ENCODE measurements at places on chromosomes 16 and 17.

DNA sequence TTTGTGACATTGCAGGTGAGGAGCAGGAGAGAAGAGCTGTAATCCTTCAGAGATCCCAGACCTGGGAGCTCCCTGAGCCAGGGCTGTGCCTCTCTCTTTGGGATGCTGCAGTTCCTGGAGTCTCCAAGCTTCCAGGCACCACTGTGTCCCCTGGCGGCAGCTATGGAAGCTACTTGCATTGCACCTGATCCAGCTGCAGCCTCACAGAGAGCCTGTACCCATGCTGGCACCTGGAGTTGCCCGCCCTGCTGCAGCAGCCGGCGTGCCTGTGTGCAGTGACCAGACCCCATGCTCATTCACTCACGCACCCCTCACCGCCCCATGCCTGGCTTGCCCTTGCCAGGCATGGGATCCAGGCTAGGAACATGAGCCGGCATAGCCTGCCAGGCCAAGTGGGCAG is 51.8 kb upstream of the MED9 start:
- no peak for DNase-seq

DNA sequence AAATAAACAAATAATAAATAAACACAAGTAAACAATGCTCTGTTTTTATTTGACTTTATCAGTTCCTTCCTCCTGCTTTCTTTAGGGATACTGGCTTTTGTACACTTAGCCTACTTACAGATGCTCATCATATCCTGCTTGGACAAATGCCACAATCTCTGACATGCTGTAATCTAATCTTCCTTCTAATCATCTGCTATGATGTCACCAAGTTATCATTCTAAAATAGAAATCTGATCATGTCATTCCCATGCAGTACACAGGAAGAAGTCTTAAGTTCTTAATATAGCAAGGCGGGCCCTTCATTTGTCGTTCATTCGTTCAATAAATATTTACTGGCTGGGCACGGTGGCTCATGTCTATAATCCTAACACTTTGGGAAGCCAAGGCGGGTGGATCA is 9.1 kb upstream of the UBB start:
- DNase-seq, result no peak

DNA sequence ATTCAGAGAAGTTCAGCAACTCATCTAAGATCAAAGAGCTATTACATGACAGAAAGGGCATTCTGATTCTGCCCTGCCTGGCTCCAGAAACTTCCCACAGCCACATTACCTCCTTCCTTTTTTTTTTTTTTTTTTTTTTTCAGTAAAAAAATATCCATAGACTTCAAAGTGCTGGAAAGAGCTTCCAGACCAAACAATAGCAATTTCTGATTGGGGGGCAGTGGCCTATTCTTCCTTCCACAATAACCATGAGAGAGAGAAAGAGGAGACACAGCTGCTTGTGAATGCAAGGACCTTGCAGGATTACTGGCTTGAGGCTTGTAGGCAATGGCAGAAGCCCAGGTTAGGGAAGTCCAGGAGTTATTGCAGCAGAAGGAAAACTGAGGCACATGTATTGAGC is 151.0 kb upstream of the TOX3 start:
- DNase-seq, result no peak

GRCh38 chr17:69062860-69063581 is 2.3 kb upstream of the ABCA9 start:
- no peak for DNase-seq

- no peak for DNase-seq
These were observed 17.3 kb upstream of the XYLT2 start for GRCh38 chr17:50328363-50329325.

DNA sequence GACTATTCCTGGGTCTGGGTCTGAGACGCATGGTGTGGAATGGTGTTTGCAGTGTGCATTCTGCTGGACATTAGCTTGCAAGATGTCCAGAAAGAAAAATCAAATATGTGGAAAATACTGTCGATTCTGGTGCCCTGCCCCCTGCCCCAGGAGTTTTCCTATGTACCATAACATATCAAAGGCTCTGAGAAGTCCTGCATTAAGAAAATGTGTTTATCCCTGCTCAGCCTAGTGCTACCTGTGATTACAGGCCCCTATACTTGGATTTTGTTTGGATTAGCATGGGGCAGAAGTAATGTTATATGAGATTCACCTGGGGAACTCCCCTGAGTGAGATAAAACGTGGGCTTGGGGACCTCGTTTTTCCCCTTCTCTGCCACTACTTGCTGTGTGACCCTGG is 325.0 kb downstream of the CBLN1 start:
- DNase-seq, result no peak

- no peak for DNase-seq
These were observed 2.1 kb downstream of the VAT1 start for GRCh38 chr17:43020030-43020621.

DNA sequence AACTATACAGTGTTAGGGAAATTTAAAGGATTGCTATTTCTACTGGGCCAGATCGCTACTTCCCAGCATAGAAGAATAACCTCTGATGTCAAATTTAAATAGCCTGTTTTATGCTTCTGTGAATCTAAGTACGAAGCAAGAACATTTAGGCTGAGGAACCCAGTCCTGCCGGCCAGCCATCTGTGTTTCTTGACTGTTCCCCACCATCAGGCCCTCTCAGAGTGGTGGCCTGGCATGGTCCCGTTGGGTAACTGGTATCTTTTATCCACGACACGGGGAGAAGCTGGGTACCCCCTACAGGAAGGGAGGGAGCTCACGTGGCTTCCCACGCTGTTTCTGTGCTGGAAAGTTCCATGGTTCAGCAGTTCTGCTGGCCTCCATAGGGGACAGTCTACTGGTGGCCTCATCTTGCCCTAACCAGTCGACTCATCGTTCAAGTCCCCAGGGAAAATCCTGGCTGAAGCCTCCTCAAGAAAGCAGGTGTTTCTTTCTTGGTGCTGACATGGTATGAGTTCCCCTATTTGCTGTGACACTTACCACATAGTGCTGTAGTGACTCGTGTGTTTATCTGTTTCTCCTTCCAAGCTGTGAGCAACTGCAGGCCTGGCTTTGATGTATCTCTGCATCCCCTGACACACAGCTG is 201.7 kb upstream of the NLRP1 start:
- no peak for DNase-seq
